ENCODE measurements at places on chromosomes 2 and 18.

GRCh38 chr18:41096504-41096903 lies 858.5 kb upstream of the PIK3C3 start:
- DNase-seq, result no peak

DNA sequence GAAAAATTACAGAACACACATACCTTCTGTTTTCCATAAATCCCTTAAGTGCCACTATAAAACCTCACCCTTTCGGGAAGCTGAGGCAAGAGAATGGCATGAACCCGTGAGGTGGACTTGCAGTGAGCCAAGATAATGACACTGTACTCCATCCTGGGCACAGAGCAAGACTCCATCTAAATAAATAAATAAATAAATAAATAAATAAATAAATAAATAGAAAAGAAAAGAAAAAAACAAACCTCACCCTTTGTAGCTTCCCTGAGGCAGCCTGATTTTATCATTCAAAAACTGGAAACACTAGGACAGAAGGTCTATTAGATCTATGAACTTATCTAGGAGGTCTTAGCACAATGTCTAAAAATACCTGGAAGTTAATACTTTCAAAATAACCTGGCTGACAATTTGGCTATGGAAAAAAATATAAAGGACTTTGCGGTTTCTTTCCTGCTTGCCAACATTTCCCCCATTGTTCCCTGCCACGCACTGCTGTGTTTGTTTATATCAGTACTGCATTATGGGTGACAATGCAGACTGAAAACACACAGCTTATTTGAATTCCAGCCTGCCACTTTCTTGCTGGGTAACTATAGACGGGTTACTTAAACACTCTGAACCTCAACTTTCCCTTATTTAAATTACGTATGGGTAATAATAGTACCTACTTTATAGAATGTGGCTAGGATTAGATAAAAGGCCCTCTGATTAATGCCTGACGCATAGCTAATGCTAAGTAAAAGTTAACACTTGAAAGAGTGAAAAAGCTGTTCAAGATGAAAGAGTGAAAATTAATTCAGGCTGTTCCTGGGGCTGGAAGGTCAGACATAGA lies 313.0 kb downstream of the RDH14 start:
- no peak for DNase-seq

DNA sequence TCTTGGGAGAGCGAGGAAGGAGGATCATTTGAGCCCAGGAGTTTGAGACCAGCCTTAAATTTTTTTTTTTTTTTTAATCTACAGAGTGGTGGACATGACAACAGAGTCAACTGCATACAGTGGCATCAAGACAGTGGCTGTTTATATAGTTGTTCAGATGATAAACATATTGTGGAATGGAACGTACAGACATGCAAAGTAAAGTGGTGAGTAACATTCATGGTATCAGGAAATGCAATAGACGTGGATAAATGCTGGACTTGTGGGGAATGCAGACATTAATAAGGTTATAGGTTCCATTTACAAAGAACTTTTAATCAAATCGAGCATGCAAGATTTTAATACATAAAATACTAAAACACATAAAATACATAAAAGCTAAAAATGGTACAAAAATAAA lies 11.9 kb downstream of the WDR43 start:
- DNase-seq, result no peak

DNA sequence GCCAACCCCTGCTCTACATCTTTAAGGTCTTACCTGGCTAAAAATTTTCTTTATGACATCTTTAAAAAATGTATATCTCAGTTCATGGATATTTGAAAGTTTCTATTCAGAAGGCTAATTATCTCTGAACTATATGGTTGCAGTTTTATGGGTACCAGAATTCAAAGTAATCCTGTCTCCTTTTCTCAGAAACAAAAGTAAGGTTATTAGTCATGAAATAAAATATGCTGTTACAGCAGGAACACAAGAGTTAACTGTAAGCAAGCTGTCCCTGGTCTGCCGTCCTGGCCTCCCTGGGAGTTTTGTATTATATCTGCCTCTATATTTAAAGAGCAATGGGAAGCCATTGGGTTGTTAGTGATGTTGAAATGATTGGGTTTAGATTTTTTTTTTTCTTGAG lies 34.0 kb downstream of the SLC4A1AP start:
- no peak for DNase-seq

DNA sequence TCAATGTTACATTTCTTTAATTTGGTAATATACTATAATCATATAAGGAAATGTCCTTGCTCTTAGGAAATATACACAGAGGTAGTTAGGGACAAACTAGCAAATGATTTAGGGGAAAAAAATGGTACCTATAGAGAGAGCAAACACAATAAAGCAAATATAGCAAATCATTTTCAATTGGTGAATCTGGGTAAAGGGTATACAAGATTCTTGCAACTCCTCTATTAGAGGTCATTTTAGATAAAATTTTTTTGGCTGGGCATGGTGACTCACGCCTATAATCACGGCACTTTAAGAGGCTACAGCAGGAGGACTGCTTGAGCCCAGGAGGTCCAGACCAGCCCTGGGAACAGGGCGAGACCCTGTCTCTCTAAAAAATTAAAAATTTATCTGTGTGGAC lies 44.4 kb downstream of the STRN start:
- DNase-seq, result no peak

DNA sequence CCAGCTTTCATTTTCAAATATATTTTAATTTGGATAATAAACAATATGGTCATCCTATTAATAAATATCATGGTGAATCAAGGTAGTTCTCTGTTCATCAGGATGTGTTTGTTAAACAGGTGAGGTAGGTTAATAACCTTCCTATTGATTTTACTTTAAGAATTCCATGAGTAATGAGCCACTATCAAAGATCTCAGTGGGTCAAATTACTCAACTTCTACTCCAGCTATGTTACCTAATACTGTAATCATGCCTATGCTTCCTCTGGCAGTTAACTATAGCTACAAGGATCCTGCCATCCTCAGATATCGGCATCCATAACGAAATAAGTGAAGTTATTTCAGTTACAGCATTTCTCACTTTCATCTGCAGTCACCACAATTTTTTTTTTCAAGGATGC lies 289.6 kb upstream of the SLC8A1 start:
- no peak for DNase-seq

DNA sequence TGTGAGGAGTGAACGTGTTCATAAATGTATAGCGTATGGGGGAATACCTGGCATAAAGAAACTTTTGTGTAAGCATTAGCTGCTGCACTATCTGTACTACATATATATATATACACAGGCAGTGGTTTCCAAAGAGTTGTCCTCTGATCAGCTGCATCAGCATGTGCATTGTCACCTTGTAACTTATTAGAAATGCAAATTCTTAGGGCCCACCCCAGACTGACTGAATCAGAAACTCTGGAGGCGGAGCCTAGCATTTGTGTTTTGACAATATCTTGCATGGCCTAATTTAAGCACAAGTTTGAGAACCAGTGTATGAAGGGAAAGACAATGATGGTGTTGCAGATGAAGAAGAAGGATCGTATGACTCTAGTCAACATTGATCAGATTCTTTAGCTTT lies 299.5 kb downstream of the CCDC102B start:
- no peak for DNase-seq

- DNase-seq, result no peak
These were observed 55.2 kb downstream of the SH3BP4 start for GRCh38 chr2:235006986-235007385.

DNA sequence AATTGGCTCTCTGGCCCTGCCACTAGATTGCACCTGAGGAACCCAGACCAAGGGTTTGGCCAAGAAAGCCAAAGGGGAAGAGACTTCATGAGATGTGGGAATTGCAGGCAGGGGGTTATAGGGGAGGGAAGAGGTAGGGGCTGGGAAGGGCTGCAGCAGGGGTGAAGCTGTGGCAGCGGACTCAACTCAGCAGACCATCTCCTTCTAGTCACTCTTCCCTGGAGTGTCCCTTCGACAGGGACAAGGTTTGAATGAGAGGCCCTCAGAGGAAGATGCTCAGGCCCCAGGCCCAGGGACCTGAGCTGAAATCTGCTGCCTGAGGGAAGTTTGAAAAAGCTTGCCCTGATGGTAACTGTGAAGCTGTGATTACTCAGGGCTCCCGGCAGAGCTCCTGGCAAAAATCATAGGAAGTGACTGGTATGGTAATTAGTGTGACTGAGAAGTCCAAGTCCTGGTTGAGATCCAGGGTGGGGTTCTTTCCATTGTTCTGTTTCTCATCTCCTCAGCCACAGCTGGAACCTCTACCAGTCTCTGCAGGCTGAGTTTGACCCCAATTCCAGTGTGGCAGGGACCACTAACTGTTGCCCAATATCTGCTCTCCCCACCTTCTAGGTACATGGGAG lies 300.9 kb downstream of the CYP26B1 start:
- DNase-seq, result peak; percentile 27

- no peak for DNase-seq
These were observed at the start of gene SGPP2 for GRCh38 chr2:222424276-222424728. Gene SGPP2, plus strand, starts transcription at chr2:222424543. Its CDS starts 60 bp downstream, at chr2:222424603.

GRCh38 chr2:227407591-227408151 lies 19.9 kb upstream of the SCYGR1 start:
- no peak for DNase-seq

DNA sequence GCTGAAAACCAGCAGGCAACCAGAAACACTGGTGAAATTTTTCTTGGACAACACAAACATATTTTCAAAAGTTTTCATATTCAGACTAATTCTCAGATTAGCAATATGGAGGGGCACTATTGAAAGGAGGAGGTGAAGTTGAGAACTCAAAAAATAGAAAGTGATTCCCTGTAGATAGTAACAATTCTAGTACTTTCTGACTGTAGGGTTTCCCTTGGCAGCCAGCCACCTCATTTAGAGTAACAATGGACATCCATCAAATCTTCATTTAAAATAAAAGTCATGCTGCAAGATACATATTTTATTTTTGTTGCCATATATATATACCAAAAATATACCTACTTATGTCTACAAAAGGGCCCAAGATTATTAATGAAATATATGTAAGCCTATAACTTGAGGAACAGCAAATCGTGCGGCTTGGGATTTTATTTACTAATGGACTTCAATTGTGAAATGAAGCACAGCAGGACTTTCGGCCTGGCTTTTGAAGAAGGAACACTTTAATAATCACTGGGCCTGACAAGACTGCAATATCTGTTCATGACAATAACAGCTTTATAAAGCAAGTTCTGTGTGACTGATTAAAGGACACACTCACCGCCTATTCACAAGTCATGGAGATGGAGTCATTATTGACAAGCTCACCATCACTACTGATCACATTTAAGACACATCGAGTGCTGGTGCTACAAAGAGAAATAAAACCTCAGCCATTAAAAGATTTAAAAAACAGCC lies 6.8 kb upstream of the NR4A2 start:
- DNase-seq, result no peak

- DNase-seq, result no peak
These were observed 154.6 kb upstream of the MGAT5 start for GRCh38 chr2:134099273-134099672.

DNA sequence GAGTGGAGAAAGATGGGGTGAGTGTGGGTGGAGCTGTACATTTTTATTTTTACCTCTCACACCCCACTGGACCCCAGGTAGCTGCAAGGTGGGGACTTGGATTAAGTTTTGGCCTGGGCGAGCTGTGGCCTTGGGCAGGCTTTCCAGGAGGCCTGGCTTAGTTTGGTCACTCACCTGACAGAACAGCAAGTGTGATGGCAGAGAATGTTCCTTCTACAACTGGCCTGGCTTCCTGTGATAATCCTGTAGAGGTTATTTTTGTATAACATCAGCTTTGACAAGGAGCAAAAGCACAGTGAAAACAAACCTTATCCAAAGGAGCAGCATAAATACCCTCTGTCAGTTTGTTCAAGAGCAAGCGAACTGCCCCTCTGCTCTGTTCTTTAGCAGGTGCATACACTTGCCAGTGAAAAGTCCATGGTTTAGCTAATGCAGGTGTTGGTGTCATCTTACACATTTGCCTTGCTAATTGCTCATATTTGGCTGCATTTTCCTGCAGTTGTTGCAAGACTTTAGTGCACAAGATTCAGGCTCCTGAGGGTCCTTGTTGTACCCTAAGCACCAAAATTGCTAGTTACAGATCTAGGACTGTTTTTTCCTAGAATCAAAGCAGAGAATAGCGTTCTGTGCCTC lies 6.3 kb downstream of the THNSL2 start:
- DNase-seq, result no peak

DNA sequence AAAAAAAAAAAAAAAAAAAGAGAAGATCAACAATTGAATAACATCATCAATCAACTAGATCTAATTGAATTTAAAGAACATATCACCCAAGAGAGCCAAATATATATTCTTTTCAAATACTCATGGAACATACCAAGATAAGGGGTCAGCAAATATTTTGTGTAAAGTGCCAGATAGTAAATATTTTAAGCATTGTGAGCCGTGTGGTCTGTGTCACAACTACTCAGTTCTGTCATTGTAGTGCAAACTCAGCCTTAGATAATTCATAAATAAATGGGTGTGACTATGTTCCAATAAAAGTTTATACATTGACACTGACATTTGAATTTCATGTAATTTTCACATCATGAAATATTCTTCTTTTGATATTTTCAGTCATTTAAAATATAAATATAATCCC lies 45.9 kb downstream of the OTX1 start:
- no peak for DNase-seq

DNA sequence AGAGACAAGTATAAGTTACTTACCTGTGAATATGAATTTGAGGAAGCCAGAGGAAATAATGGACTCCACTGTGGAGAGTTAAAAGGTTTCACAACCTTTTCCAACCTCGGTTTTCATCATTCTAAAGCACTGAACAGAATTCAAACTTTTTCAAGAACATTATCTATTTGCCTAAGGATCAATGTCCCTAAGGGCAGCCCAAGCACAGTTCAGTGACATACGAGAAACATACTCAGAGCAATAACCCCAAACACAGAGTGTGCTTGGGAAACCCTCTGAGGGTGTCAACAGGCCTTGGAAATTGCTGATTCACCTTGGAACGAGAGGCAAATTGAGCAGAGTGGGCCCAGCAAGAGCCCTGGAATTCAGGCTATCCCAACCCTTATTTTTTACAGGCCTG lies at the start of gene ABCB11:
Gene ABCB11, minus strand, starts transcription at position 123 of the 400 bp plus-strand sequence. CDS start 13,199 bp downstream, outside the sequence.
- DNase-seq, result no peak

- DNase-seq, result no peak
These were observed 46.1 kb downstream of the DNMT3A start for GRCh38 chr2:25295621-25296020.

DNA sequence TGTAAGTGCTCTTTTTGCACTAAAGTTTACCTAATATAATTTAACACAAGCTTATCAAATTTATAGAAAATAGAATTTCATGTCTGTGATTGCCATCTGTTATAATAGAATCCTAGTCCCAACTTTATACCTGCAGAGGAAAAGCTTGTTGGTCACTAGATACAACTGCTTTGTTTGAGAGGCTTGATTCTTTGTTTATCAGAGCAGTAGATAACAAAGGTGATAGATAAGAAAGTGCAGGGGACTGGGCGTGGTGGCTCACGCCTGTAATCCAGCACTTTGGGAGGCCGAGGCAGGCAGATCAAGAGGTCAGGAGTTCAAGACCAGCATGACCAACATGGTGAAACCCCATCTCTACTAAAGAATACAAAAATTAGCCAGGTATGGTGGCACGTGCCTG lies 528.0 kb downstream of the STK39 start:
- DNase-seq, result no peak

GRCh38 chr18:24459772-24460171 lies 665 bp upstream of the HRH4 start:
- no peak for DNase-seq

Measured in AG09319 (cell line).